NCI-H226 (cell line): ENCODE measurements at places on chromosomes 3 and 15.

- peak; percentile 73 for DNase-seq
These were observed 325.4 kb upstream of the AGTR1 start for GRCh38 chr3:148372206-148372875.

GRCh38 chr15:78909791-78910228 is 35.0 kb downstream of the CTSH start:
- DNase-seq: peak; percentile 33

DNA sequence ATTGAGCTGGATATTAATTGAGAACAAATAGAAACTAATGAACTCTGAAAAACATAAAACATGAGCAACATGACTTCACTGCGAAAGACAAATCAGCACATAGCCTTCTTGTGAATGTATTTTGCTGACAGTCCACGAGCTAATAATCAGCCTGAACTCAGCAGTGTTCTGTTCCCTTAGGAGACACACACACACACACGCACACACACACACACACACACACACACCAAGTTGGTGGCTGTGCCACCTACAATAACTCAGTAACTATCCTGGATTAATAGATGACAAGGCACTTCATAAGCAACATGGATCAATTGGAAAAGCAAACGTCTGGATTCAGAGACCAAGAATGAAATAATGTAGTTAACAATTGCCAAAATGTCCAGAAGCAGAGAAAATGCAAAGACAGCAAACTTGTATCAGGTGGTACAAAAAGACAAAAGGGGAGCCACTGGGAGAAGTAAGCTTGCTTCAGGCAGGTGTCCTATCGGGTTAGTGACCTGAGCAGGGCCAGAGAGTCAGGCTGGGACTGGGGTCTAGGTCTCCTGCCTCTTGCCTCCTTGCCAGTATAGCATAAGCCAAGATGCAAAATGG is 20.5 kb upstream of the UBE2Q2 start:
- DNase-seq: no peak

DNA sequence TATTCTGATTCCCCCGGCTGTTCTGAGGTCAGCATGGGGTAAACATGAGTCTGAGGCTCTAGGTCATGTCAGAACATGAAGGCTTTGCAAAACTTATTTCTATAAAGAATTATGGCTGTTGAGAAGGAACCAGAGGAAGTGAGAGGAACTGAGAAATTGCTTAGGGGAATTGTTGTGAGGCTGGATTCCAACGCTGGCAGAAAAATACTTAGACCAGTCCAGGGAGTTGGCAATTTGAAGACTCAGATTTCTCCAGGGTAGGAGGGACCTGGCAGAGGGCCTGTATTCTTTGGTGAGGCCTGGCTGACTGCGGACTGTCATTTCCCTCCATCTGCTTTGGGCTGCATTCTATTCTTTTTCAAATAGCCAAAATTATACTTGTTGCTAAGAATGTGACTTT is 155.5 kb downstream of the PLD1 start:
- DNase-seq: peak; percentile 43
